Gastrocnemius medialis (tissue), 4 donors: ENCODE measurements at places on chromosomes 6 and 20. TPM values are rescaled to one million over a fixed set of nuclear protein-coding genes. Genes with fewer than 3 reads are reported as not detected.

The BCAS4 gene
- not detected for total RNA-seq

The OR2H2 gene
- total RNA-seq, result not detected

GRCh38 chr6:23505026-23505425 lies 621.0 kb upstream of the NRSN1 start:
- H3K4me1 ChIP-seq, result no peaks in the 10 kb centered on the region
- no peak for DNase-seq
- H3K36me3 ChIP-seq, result no peaks in the 10 kb centered on the region

- H3K4me1 ChIP-seq, result no peaks in the 10 kb centered on the region
- H3K27me3 ChIP-seq, result peaks cover 4% of the 10 kb centered on the region
- no peak overlapping the region for H3K27ac ChIP-seq
- no peak for DNase-seq
- no peak overlapping the region for H3K4me3 ChIP-seq
These were observed 67.9 kb upstream of the THBS2 start for GRCh38 chr6:169321546-169321945.

GRCh38 chr6:14440215-14440910 lies 322.8 kb downstream of the CD83 start:
- peaks cover 36% of the 10 kb centered on the region for H3K4me1 ChIP-seq
- H3K27me3 ChIP-seq, result no peaks in the 10 kb centered on the region
- no peaks in the 10 kb centered on the region for H3K36me3 ChIP-seq
- no peak overlapping the region for H3K27ac ChIP-seq
- no peak for DNase-seq

DNA sequence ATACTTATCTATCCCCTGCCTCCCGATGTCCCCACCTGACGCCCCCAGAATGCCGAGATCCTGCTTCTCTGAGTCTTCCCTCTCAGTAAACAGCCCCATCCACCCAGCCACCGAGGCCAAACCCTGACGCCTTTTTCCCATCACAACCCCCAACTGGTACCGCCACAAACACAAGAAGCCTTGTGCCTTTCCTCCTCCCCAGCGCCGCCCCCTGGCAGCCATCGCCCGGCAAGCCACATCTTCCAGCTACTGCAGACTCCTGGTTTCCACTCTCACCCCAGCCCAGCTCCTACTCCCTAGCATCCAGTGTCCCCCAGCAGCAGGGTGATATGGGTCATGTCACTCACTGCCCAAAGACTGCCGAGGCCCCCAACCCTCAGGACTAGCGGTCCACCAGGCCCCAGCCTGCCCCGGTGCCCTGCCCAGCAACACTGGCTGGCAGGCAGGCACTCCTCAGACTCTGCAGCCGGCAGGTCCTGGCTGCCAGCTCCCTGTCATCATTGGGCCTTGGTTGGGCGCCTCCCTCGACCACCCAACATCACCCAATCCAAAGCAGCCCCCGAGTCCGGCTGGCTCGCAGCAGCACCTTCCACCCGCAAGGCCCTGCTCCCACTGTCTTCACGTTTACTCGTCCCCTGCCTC lies 11.2 kb downstream of the TCFL5 start:
- no peak overlapping the region for H3K27ac ChIP-seq
- no peak overlapping the region for H3K4me3 ChIP-seq
- no peaks in the 10 kb centered on the region for H3K27me3 ChIP-seq
- no peak for DNase-seq

- H3K4me3 ChIP-seq, result no peak overlapping the region
- peaks cover 19% of the 10 kb centered on the region for H3K4me1 ChIP-seq
- H3K27ac ChIP-seq, result peak overlapping the region; percentile 78
- H3K36me3 ChIP-seq, result no peaks in the 10 kb centered on the region
- peak; percentile 87 for DNase-seq
- no peaks in the 10 kb centered on the region for H3K27me3 ChIP-seq
These were observed 422.7 kb downstream of the CD83 start for GRCh38 chr6:14540276-14540675.

- no peak for DNase-seq
- no peaks in the 10 kb centered on the region for H3K4me1 ChIP-seq
- H3K4me3 ChIP-seq, result no peak overlapping the region
These were observed 93.5 kb upstream of the MLN start for GRCh38 chr6:33897189-33897780.

GRCh38 chr20:8530022-8530421 lies 398.0 kb downstream of the PLCB1 start:
- no peaks in the 10 kb centered on the region for H3K27me3 ChIP-seq
- no peaks in the 10 kb centered on the region for H3K36me3 ChIP-seq
- no peaks in the 10 kb centered on the region for H3K4me1 ChIP-seq
- no peak for DNase-seq
- H3K4me3 ChIP-seq, result no peak overlapping the region
- no peak overlapping the region for H3K27ac ChIP-seq

- H3K4me1 ChIP-seq, result no peaks in the 10 kb centered on the region
- H3K27ac ChIP-seq, result no peak overlapping the region
- H3K4me3 ChIP-seq, result no peak overlapping the region
- H3K27me3 ChIP-seq, result no peaks in the 10 kb centered on the region
- DNase-seq, result peak; percentile 26
These were observed 334.9 kb upstream of the JARID2 start for GRCh38 chr6:14910692-14911547.

GRCh38 chr6:149897855-149898744 lies at the start of gene RAET1E:
Gene RAET1E, minus strand, starts transcription at chr6:149898113. Its CDS starts 7,212 bp downstream, at chr6:149890901.
- H3K27ac ChIP-seq, result peak within 1 kb of the TSS; percentile 85
- peak within 1 kb of the TSS; percentile 18 for H3K4me3 ChIP-seq
- no peaks in the 10 kb centered on the region for H3K27me3 ChIP-seq

DNA sequence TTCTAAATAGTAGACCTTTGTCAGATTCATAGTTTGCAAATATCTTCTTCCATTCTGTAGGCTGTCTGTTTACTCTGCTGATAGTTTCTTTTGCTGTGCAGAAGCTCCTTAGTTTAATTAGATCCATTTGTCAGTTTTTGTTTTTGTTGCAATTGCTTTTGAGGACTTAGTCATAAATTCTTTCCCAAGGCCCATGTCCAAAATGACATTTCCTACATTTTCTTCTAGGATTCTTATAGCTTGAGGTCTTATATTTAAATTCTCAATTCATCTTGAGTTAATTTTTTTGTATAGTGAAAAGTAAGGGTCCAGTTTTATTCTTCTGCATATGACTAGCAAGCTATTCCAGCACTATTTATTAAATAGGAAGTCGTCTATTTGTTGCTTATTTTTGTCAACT lies 287.0 kb downstream of the PACRG start:
- H3K27ac ChIP-seq, result no peak overlapping the region
- no peaks in the 10 kb centered on the region for H3K36me3 ChIP-seq
- no peak for DNase-seq
- H3K4me1 ChIP-seq, result no peaks in the 10 kb centered on the region
